Urinary bladder (tissue), 4 donors: ENCODE measurements at places on chromosomes 16 and 17. TPM values are rescaled to one million over a fixed set of nuclear protein-coding genes. Genes with fewer than 3 reads are reported as not detected.

Gene ADORA2B
- 2.6 TPM for polyA plus RNA-seq

Gene PPP1R27
- not detected for polyA plus RNA-seq

Gene KRTAP3-3
- polyA plus RNA-seq = not detected

Gene HIC1
- polyA plus RNA-seq = 19.2 TPM

Gene KRT40
- polyA plus RNA-seq = not detected

Gene UMOD
- not detected for polyA plus RNA-seq

Gene LITAFD
- polyA plus RNA-seq = not detected

Gene CDRT4
- 1.9 TPM for polyA plus RNA-seq

GRCh38 chr17:72602517-72603419, 481.9 kb downstream of the SOX9 start:
- DNase-seq = no peak

- no peak for DNase-seq
Observed at GRCh38 chr16:20911361-20911760, 10.8 kb downstream of the LYRM1 start.

DNA sequence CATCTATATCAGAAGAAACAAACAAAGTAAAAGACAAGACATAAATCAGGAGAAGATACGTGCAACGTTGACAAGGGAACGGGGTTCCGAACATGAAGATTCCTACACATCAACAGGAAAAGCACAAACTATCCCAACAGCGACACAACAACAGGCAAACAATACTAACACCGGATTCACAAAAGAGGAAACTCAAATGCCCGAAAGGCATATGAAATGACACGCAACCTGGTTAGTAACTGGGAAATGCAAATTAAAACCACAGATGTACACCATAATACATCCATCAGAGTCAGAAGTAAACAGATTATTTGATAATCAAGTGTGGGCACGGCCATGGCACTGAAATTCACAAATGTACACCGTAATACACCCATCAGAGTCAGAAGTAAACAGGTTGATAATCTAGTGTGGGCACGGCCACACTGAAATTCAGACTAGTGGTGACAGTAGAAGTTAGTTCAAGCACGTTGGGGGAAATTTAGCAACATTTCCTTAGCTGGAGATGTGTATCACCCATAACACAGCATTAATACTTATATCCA, 171.9 kb upstream of the RPH3AL start:
- no peak for DNase-seq

- no peak for DNase-seq
Observed at GRCh38 chr17:45368651-45369050, 51.8 kb upstream of the MAP3K14 start.

- DNase-seq = no peak
Observed at GRCh38 chr17:40351359-40352236, 12.9 kb downstream of the GJD3 start.

GRCh38 chr17:44210342-44211192, 8.9 kb downstream of the UBTF start:
- DNase-seq = no peak

GRCh38 chr17:39757176-39757662, 19.5 kb downstream of the GRB7 start:
- no peak for DNase-seq

DNA sequence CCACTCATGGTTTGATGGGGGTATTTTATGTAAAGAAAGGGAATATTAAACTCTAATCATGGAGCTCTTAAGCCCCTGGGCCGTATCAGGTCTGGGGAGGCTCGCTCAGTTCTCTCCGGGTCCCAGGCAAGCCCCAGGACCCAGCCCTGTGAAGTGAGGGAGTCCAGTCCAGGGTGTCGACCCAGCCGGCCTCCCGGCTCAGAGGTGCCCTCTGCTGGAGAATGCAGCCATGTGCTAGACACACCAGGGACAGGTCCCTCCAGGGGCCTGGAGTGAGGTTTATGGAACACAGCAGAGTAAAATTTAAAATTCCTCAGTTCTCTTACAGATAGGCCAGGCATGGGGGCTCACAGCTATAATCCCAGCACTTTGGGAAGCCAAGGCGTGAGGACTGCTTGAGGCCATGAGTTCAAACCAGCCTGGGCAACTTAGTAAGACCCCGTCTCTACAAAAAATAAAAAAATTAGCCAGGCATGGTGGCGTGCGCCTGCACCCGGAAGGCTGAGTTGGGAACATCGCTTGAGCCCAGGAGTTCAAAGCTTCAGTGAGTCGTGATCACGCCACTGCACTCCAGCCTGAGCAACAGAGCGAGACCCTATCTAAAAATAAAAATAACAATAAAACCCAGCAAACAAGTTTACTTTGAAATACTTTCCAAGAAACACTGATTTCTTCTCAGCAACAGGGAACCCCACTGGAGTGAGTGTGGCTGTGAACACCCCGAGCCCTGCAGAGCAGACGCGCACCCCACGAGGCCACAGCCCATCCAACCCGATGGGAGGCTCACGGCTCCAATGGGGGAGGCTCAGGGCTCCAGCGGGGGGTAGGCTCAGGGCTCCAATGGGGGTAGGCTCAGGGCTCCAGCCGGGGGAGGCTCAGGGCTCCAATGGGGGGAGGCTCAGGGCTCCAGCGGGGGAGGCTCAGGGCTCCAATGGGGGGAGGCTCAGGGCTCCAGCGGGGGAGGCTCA, 72.2 kb downstream of the ZNF778 start:
- no peak for DNase-seq

DNA sequence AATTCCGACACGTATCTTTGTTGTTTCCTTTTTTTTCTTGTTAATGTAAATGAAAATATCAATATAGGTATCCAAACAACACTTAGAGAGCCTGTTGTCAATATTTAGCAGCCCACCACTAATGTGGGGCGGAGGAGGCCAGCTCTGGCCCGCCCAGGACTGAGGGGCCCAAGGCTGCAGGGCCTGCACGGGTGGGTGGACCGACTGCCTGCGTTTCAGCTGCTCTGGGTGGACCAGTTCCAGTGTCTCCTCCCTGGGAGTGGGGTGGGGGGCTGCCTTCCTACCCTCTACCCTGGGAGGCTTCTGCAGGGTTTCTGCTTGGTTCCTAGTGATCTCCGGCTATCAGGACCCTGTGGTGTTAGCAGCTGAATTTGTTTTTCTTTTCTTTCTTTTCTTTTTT, 15.9 kb upstream of the ADGRG1 start:
- no peak for DNase-seq

GRCh38 chr17:48132385-48132784, 24.8 kb downstream of the SNX11 start:
- no peak for DNase-seq

DNA sequence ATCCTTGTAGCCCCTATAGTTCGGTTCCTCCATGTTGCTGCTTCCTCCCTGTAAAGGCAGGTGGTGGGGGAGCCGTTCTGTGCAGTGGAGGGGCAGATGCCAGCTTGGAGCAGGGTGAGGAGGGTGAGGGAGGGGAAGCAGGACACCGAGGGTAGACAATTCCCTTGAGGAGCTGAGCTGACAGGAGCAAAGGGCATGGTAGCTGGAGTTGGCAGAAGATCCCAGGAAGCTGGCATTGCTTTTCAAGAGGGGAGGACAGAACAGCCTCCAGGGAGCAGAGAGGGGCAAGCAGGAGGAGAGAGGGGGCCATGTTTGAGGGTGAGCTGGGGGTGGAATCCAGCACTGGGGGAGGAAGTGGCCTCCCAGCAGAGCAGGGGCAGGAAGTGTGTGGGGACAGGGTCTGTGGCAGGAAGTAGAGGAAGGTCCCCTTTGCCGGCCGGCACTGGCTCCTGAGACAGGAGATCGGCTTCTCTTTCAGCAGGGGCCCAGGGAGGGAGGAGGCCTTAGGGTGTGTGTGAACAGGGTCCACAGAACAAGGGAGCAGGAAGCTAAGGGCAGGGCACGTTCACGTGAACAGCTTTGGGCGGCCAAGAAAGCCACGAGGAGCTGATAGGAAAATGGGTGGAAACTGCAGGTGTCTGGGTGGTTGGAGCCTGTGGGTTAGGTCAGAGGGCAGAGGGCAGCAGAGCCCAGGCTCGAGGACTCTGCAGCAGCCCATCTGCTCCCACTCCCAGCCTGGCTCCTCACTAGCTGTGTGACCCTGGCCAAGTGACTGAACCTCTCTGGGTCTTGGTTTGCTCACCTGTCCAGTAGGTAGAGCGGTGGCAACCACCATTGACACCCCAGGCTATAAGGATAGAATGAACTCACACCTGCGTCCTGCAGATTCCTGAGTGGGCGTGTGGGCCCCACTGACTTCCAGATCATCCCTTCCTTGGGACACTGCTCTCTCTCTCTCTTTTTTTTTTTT, 17.5 kb upstream of the SPNS2 start:
- DNase-seq = no peak
